Nasal cavity respiratory epithelium epithelial cell of viscerocranial mucosa (primary cell): ENCODE measurements at places on chromosomes 5 and 9. TPM values are rescaled to one million over a fixed set of nuclear protein-coding genes. Genes with fewer than 3 reads are reported as not detected.

The PCDHA5 gene
- 0.21 TPM in 1 of 2 replicates, not detected in the other for total RNA-seq

The AK8 gene
- 0.21 and 0.34 TPM in 2 replicates for total RNA-seq

The RUFY1 gene
- total RNA-seq, result 26.0 and 66.2 TPM in 2 replicates

The ADAMTSL1 gene
- 0.14 and 0.68 TPM in 2 replicates for total RNA-seq

The TAF11L10 gene
- total RNA-seq, result not detected in 2 replicates

The TMEM174 gene
- not detected in 2 replicates for total RNA-seq

The CDHR2 gene
- total RNA-seq, result under 0.01 and 0.43 TPM in 2 replicates

The SMARCA2 gene
- total RNA-seq, result 32.1 and 81.6 TPM in 2 replicates

The IL5 gene
- not detected in 2 replicates for total RNA-seq

The ERAP2 gene
- total RNA-seq, result 4.1 and 17.4 TPM in 2 replicates

The CDX1 gene
- total RNA-seq, result not detected in 2 replicates

The ELP1 gene
- 55.0 and 64.6 TPM in 2 replicates for total RNA-seq

The LPAR1 gene
- total RNA-seq, result 10.6 and 15.9 TPM in 2 replicates

The SLC2A8 gene
- 12.3 and 14.7 TPM in 2 replicates for total RNA-seq

The SCGB3A1 gene
- total RNA-seq, result not detected in 2 replicates

The DMRT2 gene
- under 0.01 and 0.50 TPM in 2 replicates for total RNA-seq

The SLCO6A1 gene
- total RNA-seq, result 0.21 TPM in 1 of 2 replicates, not detected in the other

The OTP gene
- total RNA-seq, result not detected in 2 replicates
